ENCODE measurements at places on chromosomes 2 and 18. TPM values are rescaled to one million over a fixed set of nuclear protein-coding genes. Genes with fewer than 3 reads are reported as not detected.

Gene MYO7B
- 0.14 TPM for total RNA-seq

Gene KLHL14
- total RNA-seq: not detected

Gene DYSF
- 0.55 TPM for total RNA-seq

Gene MROH2A
- total RNA-seq: 0.23 TPM

Gene INSIG2
- 11.9 TPM for total RNA-seq

Gene LCT
- 0.03 TPM for total RNA-seq

Gene STPG4
- total RNA-seq: not detected

Gene ZNF516
- 4.3 TPM for total RNA-seq

Gene FAM110C
- total RNA-seq: 0.40 TPM

Gene FLACC1
- 0.14 TPM for total RNA-seq

Gene ASTL
- total RNA-seq: not detected

Gene DSG3
- total RNA-seq: 0.02 TPM

Gene RGPD4
- not detected for total RNA-seq

Gene COLEC11
- 0.53 TPM for total RNA-seq

Gene CCDC150
- 4.5 TPM for total RNA-seq

Gene ZAP70
- 0.18 TPM for total RNA-seq

Gene B3GNT7
- 2.2 TPM for total RNA-seq

Gene CRYGC
- total RNA-seq: not detected

Gene ANKRD62
- total RNA-seq: not detected

Gene DDX18
- total RNA-seq: 59.8 TPM

Gene CD8B2
- total RNA-seq: not detected

Gene CELF4
- not detected for total RNA-seq

Gene CYRIA
- 0.72 TPM for total RNA-seq

Gene ALPI
- total RNA-seq: not detected

Gene HDLBP
- 266 TPM for total RNA-seq

Gene SP140
- not detected for total RNA-seq

Gene C2orf15
- 0.51 TPM for total RNA-seq

Gene ABHD1
- 1.6 TPM for total RNA-seq

Gene AP1S3
- total RNA-seq: 27.8 TPM

Gene MALL
- total RNA-seq: 148 TPM

Gene GAL3ST2
- total RNA-seq: 0.22 TPM

Gene RAX
- total RNA-seq: not detected

Gene PTRHD1
- total RNA-seq: 48.5 TPM

Gene ALPG
- 0.42 TPM for total RNA-seq

Gene DCDC2C
- 0.15 TPM for total RNA-seq

Gene SKOR2
- total RNA-seq: not detected

Gene SDC1
- 167 TPM for total RNA-seq

Gene TMSB10
- 10,369 TPM for total RNA-seq

Gene FAM98A
- 139 TPM for total RNA-seq

Gene HOXD13
- 0.18 TPM for total RNA-seq

Gene POMC
- total RNA-seq: 0.06 TPM

Gene CCDC74B
- total RNA-seq: 6.4 TPM

Gene GBX2
- total RNA-seq: 2.3 TPM

Gene LRRC30
- not detected for total RNA-seq

Gene MDH1B
- 1.2 TPM for total RNA-seq

Gene PLGLB2
- 0.19 TPM for total RNA-seq

Gene ZSCAN30
- 0.84 TPM for total RNA-seq

Gene PARD3B
- 0.93 TPM for total RNA-seq

Gene C2orf69
- 8.5 TPM for total RNA-seq

Gene TXNDC2
- 0.06 TPM for total RNA-seq

Gene OR6B2
- not detected for total RNA-seq

Gene ADGRF3
- 0.15 TPM for total RNA-seq

Gene RAB6D
- not detected for total RNA-seq

Gene HOXD10
- 4.8 TPM for total RNA-seq

Gene GALM
- 13.5 TPM for total RNA-seq

Gene IL36G
- not detected for total RNA-seq
